Endothelial cell (in vitro differentiated cells): ENCODE measurements at places on chromosomes 12 and 14.

DNA sequence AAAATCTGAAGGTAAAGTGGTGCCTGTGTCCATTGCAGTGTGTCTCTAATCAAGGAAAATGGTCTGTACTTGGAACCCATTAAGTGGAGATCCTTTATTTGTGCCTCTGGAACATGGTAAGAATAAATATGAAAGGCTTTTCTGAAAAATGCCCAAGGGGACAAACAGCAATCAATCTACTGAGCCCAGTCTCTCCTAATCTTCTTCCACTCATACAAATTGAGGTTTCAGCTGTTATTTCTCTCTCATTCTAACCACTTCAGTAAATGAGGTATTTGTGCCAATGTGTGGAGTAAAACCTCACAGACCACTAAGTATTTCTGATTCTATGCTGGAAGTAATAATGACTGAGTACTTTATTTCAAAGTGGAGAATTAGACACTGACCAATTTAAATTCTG is 82.3 kb upstream of the ST8SIA1 start:
- no peak for DNase-seq

- DNase-seq: no peak
Measured at GRCh38 chr12:102920271-102920670, 3.2 kb upstream of the PAH start.

DNA sequence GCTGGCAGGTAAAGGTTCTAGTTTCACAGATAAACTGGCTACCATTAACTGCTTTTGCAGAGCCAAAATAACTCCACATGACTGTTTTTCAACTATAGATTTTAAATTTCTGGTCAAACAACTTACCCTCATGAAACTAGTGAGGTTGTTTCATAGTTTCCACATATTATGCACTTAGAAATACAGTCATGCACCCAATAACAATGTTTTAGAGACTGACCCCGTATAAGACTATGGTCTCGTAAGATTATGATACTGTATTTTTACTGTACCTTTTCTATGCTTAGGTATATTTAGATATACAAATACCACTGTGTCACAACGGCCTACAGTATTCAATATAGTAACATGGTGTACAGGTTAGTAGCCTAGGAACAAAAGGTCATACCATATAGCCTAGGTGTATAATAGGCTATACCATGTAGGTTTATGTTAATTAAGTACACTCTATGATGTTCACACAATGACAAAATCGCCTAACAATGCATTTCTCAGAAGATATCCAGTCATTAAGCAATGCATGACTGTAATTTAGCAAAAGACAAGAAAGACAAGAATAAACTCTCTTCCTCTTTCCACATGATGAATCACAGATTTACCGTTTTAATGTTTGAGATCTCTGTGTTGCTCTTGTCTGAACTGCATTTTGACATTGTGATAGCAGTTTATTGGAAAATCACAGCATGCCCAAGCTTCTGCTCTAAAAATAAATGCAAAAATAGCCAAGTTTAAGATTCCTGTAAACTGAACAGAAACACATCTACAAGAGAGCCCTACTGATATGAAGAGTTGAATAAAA is 17.1 kb downstream of the DICER1 start:
- DNase-seq: no peak

- no peak for DNase-seq
Measured at GRCh38 chr14:56131865-56132833, 13.9 kb downstream of the PELI2 start.

GRCh38 chr12:74489543-74489942 is 48.1 kb upstream of the ATXN7L3B start:
- no peak for DNase-seq

- no peak for DNase-seq
Measured at GRCh38 chr12:122872815-122873361, 23.0 kb downstream of the VPS37B start.

- DNase-seq: no peak
Measured at GRCh38 chr12:124111006-124111405, 138.0 kb downstream of the ZNF664 start.

DNA sequence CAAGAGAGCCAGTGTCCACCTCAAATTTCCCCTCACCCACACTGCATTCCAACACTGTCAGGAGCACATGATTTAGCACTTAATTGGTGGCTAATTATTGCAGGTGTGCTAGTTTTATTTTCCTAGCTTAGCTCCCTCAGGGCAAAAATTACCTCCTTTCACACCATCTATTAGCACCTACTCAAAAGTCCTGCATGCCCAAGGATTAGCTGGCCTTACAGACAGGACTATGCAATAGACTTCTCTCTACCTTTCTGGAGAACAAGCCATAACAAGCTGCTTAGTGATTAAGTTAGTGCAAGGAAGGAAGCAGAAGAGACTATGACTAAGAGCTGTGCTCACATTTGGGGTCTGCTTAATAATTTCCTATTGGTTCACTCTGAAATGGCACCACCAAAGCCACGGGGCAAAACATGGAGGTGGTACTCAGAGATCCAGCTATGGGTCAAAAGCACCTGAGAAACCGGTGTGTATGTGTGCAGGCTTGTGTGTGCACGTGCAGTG is 69.5 kb downstream of the STON2 start:
- DNase-seq: no peak

DNA sequence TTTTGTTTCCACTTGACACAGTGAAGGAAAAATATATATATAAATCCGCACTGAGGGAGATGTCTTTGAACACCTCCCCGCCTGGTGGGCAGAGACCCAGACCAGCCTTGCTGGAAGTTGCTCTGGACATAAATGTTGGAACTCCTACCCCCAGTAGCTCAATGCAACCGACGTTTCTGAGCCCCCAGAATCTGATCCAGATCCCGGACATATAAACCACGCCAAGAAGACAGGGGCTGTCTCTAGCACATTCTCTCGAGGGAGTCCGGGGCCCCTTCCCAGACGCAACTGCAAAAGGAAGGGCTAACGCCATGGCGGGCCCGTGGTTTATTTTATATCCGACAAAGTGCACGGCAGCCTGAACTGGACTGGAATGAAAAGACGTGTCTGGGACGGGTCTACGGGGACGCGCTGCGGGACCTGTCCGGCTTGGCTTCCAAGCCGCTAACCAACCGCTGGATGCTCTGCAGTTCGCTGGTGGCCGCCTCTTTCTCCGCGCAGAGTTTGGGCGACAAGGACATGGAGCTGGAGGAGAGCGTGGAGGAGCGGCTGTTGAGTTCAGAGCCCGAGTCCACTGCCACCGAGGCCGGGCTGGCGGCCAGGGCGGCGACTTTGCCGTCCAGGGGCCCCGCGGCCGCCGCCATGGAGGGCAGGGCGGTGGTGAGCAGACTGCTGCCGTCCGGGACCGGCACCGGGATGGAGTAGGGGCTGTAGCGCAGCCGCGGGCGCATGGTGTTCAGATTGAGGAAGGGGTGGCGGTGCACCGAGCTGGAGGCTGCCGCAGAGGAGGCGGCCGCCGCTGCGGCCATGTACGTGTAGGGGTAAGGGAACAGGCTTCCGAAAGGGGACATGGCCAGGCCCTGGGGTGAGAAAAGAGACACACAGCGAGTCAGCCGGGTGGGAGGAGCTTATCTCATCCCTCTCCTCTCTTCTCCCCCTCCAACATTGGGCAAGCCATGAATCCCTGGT is 12.2 kb downstream of the TBX3 start:
- no peak for DNase-seq

DNA sequence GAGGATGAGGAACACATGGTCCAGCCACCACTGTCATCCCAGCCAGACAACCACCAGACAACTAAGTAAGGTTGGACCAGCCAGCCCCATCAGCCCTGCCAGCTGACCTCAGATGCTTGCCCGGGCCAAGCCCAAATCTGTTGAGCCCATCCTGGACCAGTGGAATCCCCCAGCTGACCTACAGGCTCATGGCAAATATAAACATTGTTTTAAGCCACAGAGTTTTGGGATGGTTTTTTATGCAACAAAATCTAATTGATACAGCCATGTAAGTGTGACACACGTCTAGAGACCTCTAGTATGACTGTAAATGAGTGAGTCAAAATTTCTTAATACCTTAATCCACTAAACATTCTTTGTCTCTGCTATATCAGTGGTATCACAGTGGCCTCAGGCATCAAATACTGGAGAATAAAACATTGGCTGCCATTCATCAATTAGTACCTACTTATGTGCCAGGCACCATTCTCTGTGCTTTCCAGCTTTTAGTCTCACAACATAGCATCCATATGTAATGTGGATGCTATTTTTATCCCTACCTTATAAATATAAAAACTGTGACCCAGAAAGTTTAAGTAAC is 24.2 kb upstream of the NT5DC3 start:
- DNase-seq: no peak

DNA sequence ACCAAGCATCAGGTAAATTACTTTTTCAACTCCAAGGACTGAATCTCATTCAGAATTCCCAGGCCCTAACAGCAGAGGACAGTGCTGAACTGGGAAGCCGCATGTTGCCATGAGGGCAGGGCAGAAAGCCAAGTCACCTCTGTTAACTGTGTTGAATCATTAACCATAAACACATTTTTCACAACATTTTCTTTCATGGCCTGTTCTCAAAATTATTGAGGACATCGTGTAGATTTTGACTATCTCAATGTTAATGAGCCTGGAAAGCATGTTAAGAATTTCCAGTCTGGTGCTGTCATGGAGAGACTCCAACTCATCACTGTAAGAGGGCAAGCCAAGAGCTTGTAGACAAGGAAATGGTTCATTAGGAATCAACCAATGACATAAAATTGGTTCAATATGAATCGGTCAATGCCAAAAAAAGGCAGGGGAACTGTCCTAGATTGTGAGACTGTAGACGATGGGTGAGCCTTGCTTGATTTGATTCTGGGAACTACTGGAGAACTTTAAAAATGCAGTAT is 33.7 kb downstream of the CPM start:
- DNase-seq: no peak

- peak; percentile 57 for DNase-seq
Measured at GRCh38 chr14:47675466-47676314, at the start of gene MDGA2. TSS of gene MDGA2 (minus strand) at chr14:47675605.
